ENCODE measurements at places on chromosomes 11 and 22.

- DNase-seq = no peak
These were observed 95.5 kb downstream of the COMMD9 start for GRCh38 chr11:36193721-36194120.

DNA sequence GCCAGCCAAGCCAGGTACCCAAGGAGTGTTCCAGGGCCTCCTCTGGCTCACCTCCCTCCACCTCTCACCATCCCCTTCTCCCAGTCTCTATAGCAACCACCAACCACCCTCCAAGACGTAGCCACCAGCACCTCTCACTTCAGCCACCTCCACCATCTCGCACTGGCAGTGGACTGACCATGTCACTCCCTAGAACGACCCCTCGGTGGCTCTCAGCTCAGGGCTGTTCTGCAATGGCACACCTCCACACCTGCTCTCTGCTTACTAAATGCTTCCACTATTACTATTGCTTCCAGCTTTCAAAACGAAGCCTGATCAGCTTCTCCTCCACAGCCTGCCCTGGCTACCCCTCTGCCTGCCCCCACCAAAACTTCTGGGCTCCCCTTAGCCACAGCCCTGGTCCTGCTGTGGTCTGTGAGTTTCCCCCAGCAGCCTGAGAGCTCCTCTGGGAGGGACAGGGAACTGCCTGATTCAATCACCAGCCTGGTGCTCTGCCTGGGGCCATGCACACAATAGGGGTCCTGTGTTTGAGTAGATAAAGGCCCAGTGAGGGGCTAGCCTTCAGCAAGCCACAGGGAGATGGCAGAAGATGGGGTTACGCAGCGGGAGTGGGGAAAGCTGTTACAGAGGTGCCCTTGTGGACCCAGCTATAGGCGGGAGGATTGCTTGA, 17.5 kb upstream of the CBX7 start:
- DNase-seq = no peak

GRCh38 chr11:92314499-92314898, 89.9 kb downstream of the FAT3 start:
- no peak for DNase-seq

- no peak for DNase-seq
These were observed 105.2 kb downstream of the SPON1 start for GRCh38 chr11:14067686-14068085.

- no peak for DNase-seq
These were observed 94.4 kb upstream of the CHRM4 start for GRCh38 chr11:46485856-46486443.

- no peak for DNase-seq
These were observed 119.2 kb downstream of the ETS1 start for GRCh38 chr11:128468111-128468510.

DNA sequence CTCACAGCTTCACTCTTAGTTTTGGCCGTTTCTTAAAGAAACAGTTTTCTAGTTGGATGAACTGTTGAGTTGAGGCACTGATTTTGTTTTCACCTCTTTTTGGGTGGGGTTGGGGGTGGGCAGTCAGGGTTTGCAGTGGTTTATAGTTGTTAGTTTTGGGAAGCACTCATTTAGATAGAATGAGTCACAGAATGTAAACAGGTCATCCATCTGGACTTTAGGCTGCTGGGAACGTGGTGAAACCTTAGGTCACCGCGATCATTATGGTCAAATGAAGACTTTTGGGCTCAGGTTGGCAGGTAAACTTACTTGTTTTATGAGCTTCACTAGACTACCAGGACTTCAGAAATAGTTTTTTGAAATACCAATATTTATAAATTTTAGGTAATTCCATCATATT, 48.4 kb downstream of the CSTPP1 start:
- DNase-seq = no peak

DNA sequence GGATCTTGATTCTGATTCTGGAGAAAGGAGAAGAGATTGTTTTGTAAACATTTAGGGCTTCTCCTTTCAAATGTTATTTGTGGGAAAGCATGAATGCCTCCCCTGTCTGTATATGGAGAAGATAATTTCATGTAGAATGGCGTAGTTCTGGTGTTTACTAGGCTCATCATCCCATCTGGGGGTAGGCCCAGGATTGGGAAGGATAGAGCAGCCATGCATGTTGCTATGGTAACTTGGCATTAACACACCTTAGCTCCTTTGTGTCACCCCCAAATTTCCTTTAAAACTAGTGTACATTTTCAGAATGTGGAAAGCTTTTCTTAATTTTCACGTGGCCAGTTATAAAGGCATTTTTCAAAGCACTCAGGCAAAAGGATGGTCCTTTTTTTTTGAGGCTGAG, 57.5 kb upstream of the EED start:
- DNase-seq = no peak

- DNase-seq = no peak
These were observed 25.7 kb upstream of the MRPL17 start for GRCh38 chr11:6708876-6709275.

GRCh38 chr11:63907063-63907462, 9.9 kb downstream of the RCOR2 start:
- no peak for DNase-seq

DNA sequence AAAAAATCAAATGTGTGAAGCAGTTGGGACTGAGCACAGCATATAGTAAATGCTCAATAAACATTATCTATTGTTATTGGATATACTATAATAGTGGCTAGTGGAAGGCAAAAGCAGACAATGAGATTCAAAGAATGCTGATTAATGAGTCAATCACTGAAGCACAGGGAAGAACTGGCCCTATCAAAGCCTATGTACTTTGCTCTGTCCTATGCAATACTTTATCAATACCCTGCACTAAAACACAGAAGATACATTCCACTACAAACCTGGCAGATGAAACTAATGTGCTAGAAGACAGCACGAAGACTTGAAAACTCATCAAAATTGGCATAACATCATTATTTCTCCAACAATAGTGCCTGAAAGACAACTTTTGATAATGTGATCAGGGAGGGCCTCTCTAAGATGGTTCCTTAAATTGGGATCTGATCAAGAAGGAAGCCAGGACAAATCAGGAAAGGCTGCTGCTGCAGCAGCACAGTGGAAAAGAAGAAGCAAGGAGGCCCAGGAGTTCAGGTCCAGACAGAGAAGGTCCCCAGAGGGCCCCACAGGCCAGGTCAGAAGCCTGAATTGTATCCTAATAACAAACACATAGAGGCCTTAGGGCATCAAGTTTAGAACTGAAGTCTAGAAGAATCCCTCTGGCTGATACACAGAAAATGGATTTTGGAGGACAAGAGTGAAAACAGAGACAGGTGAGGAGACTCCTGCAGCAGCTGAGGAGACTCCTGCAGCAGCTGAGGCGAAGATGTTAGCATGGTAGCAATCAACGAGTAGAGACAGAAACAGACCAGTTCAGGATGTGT, 18.6 kb downstream of the PI4KA start:
- no peak for DNase-seq

DNA sequence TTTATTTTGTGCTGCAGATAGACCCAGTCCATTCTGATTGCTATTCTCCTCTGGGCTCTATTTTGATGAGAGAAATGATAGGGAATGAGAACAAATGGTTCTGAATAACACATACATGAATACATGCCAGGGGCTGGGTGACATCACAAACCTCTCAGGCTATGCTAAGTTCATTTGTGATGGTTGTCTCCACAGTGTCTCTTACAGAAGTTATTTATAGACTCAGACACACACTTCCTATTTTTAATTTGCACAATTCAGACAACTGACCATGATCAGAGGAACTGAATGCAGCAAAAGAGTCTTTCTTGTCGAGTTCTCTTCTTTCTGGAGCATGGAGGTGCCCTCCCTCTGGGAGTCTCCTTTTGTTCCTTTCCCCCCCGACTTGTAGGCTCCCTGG, 991.7 kb downstream of the OPCML start:
- no peak for DNase-seq

GRCh38 chr11:71272161-71272560, 19.8 kb upstream of the SHANK2 start:
- no peak for DNase-seq

- no peak for DNase-seq
These were observed 831 bp upstream of the TMEM135 start for GRCh38 chr11:87036756-87037449.

DNA sequence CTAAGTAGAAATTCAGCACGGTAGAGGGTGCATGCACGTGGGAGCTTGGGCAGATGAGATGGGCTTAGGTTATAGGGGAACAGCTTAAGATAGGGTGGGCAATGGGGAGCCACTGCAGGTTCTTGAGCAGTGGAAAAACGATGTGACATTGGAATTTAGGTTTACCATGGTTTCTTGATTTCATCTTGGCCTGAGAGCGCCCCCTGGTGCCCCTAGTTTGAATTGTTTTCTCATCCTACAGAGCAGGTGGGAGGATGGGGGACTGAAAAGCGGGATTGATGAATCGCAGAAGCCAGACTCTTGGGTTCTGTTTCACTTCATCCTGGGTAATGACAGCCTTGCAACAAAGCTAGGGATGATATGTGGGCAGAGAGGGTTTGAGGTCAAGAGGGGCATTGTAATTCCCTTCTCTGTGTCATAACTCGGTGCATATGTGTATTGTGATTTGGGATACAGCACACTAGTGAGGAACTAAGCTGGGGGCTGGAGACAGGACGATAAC, 6.7 kb upstream of the MCAM start:
- peak; percentile 49 for DNase-seq

DNA sequence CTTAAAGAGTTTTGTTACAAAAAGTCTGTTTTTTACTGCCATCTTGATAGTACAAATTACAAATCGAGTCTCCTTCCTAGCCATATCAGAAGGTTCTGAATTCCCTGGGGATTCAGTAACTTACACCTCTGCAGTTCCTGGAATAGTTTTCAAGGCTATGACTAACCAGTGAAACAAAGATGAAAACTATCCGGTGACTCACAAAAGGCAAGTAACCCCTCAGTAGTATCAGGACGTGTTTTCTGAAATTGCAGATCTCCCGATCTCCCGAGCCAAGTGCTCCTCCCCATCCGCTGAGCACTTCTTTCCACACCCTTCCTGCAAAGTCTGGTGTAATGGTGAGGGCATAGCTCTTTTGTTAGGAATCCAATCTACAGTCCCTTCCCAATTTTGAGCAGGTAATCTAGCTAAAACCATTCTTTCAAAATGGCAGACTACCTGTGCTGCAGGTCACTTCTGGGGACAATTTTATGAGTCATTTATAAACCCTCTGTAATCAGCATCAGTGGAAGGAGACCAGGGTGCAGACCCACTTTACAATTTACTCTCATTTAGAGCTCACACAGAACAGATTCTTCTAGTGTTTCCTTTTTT, 7.7 kb downstream of the E2F8 start:
- DNase-seq = no peak

DNA sequence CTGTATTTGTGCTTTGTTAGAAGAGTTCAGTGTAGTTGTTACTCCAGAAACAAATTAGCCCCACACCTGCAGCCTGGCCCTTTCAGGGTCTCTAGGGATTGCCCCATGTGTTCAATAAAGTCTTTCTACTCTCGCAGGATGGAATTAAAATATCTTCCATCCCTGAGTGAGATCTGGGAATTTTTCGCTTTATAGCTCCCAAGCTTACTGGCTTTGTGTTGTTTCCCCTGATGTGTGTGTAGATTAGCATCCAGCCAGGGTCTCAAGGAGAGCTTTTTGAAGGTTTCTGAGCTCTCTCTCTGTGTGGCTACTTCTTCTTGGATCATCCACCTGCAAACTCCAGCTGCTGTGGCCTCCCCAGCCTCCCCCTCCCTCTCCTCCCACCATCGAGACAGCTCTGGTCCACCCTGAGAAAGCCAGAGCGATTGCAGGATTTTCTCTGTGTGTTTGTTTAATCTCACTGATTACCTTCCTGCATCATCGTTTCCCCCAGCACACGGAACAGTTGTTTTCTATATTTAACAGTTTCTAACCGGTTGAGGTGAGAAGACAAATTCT, 553.5 kb downstream of the TBC1D22A start:
- no peak for DNase-seq

DNA sequence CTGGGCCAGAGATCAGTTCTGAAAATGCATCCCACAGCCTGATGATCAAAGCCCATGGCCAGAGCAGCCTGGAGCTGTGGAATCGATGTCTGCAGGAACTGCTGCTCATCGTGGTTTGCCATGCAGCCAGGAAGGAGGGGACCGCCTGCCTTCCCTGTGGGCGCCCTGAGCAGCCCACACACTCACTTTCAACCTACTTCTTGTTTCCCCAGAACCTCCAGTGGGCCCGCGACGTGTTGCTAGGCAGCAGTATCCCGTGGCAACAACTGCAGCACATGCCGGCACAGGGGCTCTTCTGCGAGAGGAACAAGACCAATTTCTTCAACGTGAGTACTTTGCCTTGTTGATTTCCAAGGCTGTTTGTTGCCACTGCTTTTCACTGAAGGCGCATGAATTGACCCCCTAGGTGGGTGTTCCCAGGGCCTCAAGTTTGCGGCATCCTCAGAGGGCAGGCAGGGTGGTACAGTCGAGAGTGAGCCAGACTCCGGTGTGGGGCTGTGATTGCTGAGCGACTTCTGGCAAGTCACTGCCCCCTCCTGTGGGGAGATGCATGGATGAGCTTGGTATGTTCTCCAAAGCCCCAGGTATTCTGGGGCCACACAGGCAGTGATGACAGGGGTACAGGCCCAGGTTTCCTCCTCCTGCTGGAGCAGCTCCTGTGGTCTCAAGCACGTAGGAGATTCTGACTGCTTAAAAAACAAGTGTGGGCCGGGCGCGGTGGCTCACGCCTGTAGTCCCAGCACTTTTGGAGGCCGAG, 47.0 kb upstream of the SUSD2 start:
- peak; percentile 83 for DNase-seq

DNA sequence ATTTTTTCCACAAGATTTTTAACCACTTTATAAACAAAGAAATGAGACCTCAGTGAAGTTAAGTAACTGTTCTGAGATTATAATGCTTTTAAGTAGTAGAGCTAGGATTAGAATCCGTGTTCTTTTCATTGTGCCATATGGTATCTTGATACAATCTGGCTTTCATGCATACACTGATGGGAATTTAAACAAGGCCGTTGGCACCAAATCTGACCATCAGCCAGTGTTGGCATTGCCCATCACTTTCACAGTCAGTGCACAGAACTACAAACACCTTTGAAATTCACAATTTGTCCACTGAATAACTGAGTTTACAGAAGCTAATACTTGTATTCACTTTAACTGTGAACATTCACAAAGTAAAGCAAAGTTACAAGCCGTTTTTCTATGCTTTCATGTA, 1228.0 kb downstream of the TBC1D22A start:
- no peak for DNase-seq
